Fibroblast of skin of right biceps (primary cell): ENCODE measurements at places on chromosomes 7 and 10.

DNA sequence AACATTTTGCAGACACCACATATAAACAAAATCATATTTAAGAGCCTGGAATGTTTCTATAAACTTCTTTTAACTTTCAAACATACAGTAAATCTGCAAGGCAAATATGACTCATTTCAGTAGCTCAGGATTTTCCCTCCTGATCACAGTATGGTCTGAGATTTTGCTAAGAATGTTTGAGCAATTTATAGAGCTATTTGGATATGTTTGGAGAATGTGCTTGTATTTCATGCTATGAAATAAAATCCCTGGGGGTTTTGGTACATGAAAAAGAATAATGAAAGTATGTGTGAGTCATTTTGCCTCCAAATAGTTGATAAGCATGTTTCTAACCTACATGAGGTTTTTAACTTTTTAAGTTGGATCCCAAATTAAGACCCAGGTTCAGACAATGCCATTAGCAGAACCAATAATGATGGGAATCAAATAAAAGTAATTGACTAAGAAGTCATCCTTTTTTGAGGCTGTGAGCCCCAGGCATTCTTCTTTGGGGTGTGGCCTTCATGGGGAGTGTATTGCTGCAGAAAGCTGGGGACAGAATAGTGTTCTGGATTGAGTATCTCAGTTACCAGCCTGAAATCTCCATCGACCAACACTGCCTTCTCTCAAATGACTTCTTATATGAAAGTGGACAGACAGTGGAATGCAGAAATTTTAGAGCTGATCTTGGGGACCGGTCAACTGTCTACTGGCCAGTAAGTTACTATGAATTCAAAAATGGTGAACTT is 66.1 kb upstream of the AGBL3 start:
- DNase-seq = peak; percentile 97

DNA sequence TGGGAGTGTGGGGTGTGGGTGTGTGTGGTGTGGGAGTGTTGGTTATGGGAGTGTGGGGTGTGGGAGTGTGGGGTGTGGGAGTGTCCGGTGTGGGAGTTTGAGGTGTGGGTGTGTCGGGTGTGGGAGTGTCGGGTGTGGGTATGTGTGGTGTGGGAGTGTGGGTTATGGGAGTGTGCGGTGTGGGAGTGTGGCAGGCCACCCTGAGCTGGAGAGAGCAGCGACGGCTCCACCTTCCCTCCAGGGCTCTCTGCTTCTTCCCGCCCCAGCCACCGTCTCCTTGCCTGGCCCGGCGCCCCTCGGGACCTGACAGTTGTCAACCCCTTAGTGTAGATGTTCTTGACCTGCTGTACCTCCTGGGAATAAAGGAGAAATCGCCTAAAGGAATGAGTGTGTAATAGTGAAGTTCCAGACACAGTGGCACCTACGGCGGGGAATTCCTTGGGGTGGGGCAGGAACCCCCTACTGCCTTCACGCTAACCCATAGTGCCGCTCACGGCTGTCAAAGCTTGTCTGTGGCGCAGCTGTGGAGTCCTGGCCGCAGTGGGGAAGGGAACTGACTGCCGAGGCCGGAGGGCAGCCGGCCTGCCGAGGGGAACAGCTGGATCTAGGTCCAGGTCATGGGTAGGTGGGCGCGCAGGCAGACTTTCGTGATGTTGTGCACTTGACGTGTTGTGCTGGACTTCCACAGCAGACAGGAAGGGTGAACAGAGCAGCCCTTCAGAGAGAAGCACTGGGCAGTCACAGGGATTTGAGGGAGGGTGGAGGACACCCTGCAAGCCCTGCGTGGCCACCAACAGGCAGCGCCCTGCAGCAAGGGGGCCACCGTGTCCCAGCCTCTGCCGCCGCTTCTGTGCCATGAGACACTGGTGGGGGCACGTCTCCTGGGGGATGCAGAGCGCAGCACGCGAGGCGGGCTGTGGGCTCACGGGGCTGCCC is 49.0 kb upstream of the EN2 start:
- DNase-seq = no peak

DNA sequence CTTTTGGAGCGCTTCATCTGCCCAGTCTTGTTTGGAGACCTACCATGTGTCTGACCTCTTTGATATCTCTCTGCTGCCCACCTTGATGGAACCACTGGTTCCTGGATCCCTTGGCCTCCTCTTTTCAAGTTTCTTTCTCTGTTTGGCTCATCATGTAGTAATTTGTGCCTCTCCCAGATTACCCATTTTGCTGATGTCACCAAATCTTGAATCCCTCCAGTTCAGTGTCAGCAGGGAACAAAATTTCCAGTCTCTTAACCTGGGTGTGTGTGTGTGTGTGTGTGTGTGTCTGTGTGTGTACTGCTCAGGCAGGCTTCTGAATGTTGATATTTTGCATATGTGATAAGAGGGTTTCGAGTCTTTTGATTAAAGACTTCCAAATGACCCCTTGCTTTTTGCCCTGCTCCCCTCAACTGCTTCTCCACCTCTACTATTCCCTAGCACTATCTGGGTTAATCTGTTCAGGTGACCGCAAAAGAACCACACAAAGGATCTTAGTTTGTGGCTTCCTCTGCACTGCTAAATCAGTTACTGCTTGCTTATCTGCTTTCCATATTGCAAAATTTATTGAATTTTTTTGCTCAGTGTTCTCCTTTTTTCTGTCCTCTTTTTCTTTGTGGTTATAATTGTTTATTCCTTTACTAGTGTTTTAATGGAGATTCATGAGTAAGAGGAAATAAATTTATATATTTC is 25.7 kb downstream of the MYO3A start:
- DNase-seq = no peak

DNA sequence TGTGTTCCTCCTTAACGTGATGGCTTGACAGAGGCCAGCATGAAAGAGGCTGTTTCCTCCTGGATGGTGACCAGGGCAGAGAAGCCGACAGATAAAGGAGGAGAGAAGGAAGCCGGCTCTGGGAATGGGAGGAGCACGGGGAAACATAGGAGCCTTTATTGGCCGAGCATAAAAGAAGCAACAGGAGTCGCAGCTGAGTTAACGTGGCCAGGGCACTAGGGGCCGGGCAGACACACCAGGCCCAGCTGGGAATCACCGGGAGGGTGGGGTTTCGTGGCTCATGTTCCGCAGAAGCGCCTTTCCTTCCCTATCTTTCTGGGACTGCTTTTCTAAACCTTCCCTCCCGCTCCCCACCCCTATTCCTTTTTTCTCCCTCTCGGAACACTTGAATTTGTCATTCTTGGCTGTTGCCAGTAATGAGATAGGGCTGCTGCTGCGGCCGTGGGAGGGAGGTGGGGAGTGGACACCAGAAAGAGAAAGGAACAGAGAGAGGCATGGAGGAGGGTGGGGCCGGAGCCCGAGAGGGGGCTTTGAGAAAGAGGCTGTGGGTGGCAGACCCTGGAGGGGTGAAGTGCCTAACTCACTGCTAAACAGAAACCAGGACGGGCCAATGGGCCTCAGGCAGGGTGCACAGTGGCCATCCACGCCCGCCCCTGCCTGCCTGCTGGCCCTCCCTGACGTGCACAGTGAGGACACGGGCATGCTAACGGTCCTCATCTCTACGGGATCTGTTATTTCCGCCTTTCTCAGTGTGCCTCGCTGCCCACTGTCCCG is 65.2 kb downstream of the COL13A1 start:
- DNase-seq = peak; percentile 77

DNA sequence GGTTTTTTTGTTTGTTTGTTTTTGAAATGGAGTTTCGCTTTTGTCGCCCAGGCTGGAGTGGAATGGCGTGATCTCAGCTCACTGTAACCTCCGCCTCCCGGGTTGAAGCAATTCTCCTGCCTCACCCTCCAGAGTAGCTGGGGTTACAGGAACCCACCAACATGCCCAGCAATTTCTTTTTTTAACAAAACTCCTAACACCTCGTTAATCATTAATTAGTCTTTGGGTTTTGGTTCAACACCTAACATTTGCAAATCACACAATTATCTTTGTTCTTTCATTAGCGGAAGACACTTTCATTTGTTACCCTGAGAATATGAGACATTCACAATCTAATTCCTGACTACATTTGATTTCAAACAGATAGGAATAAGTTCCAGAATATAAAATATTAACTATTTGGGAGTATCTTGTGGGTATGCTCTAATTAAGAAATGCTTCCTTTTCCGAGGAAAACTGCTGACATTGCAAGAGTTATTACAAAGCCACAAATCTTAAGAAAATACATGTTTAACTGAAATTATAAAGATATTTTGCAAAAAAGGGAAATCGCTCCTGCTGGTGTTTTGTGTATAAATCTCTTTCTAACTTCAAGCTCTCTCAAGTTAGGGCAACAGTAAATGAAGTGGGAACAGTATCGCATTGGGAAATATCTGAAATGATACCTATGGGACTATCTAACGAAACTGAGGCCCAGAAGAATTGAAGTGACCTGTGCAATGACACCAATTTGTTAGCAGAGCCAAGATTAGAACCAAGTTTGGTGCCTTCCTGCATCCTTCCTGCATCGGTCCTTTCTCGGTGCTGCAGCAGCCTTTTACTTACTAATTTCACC is 1.2 kb upstream of the LSM8 start:
- peak; percentile 8 for DNase-seq

DNA sequence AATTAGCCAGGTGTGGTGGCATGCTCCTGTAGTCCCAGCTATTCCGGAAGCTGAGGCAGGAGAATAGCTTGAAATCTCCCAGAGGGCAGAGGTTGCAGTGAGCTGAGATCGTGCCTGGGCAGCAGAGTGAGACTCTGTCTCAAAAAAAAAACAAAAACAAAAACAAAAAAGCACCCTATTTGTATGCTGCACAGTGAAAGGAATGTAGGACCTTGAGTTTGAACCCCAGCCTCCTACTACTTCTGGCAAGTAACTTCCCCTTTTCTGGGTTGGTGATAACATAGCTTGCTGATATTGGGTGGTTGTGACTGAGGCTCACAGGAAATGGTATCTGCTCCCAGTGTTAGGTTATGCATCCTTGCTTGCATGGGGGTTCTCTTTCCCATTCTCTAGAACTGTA is 205.3 kb downstream of the BUB3 start:
- no peak for DNase-seq

- peak; percentile 37 for DNase-seq
Measured at GRCh38 chr10:104925232-104925851, 284.3 kb downstream of the SORCS3 start.

GRCh38 chr7:120986650-120987049 is 1.9 kb upstream of the CPED1 start:
- DNase-seq = no peak

- no peak for DNase-seq
Measured at GRCh38 chr7:39664057-39664456, 40.7 kb downstream of the RALA start.

GRCh38 chr7:139714163-139714901 is 63.5 kb downstream of the HIPK2 start:
- DNase-seq = no peak

DNA sequence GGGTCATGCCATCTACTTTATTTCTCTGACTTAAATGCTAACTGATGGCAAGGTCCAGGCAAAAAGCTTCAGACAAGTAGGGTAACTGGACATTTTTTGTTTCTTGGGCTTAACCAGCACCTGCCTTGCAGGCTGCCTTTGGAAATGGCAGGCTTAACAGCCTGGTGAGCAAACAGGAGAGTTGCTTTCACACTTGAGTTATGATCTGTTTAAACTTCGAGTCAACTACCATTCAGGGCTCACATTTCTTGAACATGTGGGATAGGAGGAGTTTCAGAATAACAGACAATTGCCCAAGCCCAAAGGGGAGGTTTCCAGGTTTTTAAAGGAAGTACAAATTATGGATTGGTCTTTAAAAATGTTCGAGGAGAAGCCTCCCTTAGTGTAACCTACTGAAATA is 724.6 kb upstream of the SORCS1 start:
- DNase-seq = no peak

DNA sequence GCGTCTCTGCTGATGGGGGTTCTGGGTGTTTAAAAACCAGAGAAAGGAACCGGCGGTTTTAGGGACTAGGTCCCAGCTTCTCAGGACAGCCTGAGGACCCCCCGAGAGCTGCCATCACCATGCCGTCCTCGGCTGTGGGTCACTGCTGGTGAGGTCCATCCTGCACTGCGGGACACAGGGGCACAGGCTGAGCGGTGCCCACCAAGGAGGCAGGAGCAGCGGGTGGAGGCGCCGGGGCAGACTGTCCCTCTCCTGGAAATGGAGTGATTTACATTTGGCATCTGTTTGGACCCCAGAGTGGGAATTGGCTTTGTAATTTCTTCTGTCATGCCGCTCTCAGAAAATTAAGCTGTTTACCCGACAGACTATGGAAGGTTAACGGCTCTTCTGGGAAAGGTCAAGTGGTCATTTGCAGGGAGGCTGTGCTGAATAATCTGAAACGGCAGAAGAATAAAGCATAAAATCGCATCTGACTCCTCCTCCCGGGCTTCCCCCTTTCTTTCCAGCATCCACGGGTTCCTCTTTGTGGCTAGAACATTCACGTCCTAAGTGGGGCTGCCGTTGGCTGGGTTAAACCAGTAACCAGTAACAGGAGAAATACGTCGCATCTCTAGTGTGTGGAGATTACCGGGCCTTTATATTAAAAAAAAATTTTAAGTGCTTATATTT is 31.7 kb downstream of the LHPP start:
- DNase-seq = no peak

DNA sequence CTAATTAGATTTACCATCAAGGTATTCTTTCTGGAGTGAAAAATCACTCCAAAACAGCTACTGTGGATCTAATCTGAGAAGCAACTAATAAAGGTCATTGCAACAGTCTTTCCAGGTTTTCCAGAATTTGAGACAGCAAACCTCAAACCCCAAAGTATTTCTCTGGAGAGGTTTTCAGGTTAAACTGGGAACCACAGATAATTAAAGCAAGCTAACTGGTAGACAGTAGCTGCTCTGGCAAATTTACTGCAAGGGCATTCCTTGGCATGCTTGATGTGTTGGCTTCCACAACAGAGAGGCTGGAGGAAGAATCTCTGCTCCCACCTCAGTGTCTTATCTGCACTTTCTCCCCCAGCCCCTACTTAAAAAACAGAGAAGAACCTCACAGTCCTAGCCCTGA is 140.0 kb upstream of the NRBF2 start:
- DNase-seq = peak; percentile 28

DNA sequence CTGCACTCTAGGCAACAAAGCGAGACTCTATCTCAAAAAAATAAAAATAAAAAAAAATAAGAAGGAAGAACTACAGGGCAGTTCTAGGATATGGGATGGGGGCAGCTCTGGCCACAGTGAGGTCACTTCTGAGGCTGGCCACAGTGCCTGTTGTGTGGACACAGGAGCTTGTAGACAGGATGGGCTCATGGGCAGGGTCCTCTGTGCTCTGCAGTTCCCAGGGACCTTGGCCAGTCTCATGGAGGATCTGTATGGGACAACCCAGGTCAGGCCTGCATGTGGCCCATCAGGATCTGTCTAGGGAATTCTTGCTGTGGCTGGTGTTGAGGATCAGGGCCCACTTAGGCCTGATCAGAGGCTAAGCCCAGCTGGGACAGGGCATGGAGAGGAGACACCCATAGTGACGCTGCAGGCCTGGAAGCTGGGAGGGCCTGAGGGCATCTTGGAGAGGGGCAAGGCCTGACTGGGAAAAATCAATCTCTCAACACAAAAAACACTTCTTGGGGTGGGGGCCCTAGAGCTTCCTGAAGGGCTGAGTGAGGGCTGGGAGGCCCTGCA is 19.4 kb upstream of the PAX2 start:
- no peak for DNase-seq

- DNase-seq = peak; percentile 14
Measured at GRCh38 chr10:12783293-12783692, 218.2 kb downstream of the CCDC3 start.

GRCh38 chr10:3342771-3343170 is 170.2 kb upstream of the PITRM1 start:
- no peak for DNase-seq
